NAMALWA (cell line): ENCODE measurements at places on chromosomes 4 and X.
A peak's percentile ranks its signal among the peaks of the same experiment; 100 is the strongest.

DNA sequence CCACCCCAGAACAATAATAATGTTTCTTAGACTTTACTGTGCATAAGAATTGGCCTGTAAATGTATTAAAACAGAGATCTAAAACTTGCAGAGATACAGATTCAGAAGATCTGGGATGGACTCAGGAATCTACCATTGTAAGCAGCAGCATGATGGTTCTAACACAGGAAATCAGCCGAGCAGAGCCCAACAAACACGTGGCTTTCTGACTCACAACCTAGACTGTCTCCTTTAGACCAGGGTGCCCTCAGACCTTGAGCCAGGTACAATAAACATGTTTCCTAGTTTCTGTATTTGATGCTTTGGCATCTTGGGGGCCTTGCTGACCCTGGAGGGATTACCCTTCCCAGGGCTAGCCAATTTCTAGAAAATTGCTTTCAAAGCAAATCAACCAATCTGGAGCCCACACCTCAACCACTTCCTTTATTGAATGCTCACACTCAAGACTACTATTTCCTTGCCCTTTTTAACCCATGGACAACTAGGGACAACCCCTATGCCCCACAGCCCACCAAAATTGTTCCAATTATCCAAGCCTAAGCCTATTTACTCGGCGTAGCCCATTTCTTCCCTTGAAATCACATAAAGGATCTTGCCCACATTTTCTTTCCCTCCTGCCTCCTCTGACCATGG lies 80.5 kb downstream of the TBC1D9 start:
- DNase-seq = no peak

DNA sequence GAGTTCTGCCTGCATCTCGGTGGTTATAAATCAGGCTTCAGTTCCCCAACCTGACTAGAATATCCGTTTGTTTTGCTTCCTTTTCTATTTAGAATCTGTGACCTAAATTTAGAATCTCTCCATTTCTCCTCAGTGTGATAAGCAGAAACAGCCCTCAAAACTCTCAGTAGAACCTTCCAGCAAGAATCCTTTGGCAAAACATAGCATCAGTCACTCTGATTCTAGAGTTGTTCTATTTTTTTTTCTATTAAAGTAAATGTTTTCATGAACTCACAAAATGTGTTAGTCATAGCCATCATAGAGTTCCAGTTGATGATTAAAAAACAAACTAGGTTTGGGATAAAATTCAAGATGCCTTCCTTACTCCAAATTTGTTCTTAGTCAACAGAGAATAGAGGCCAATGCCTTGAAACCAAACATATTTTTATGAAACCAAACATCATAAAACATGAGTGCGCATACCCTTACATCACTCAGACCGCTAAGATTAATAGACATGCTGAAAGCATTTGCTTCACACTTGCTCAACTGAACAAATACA lies 13.2 kb upstream of the C1QTNF7 start:
- DNase-seq = no peak

- DNase-seq = no peak
Observed at GRCh38 chr4:7999695-8000094, 60.0 kb upstream of the AFAP1 start.

- DNase-seq = no peak
Observed at GRCh38 chr4:55615008-55615407, 21.1 kb downstream of the NMU start.

- no peak for DNase-seq
Observed at GRCh38 chr4:147755561-147756295, 23.8 kb downstream of the ARHGAP10 start.

DNA sequence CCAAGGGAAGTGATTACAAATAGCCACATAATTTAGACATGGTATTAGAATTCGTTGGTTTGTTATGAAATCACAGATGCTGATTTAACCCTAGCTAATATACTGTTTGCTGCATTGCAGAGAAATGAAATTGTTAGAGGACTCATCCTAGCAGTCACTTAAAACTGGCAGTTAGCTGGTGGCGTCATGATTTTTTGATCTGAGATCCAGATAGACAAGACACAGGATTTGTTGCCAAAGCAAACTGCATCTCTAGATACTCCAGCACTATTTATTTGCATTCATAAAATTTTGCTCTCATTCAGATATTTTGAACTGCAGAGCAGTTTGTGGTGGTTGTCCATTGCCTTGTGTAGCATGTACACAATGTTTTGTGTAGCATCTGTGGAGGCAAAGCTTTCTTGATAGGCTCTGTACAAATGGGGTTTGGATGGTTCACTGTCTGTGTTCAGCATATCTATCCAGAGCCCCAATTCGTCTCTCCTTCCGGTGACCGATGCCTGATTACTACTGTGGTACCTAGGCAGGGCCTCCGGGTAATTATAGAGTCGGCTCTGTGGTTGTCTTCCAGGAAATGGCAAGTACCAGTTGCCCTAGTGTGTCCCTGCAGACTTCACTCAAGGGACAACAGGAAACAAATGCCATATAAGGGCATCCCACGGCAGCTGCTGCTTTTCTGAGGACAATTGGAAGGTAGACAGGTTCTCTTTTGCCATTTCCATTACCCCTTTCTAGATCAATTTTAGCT lies 30.1 kb upstream of the SPARCL1 start:
- DNase-seq = peak; percentile 4
